ENCODE measurements at places on chromosomes 5 and 9.

- no peak for DNase-seq
These were observed 49.7 kb downstream of the BASP1 start for GRCh38 chr5:17267106-17267505.

DNA sequence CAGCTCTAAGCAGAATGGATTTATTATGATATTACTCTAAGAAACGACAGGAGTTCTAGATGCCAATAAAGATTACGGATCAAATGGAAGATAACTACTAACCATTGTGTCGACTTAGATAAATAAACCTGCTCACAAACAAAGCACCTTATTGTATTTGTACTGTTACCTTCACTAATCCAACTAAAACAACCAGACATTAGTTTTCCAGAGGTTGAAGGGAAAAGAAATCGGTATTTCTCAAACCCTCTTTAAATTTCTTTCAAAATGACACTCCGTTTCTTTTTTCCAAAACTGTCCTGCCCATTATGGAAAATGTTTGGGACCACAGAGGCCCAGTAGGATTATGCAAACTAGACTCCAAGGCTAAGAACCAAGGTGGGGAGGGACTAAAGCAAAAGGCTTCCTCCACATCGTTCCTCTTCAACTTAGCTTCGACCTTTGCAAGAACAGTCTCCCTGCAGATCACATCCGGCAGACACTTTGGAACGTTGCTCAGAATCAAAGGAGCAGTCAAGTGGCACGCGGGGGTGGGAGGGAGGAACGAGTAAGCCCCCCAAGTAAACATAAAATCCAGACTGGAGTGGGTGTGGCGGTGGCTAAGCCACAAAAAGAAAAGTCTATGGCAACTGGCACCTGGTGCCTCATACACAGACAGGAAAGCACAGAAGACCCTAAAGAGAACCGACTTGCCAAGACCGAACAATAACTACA is 2.7 kb downstream of the MLLT3 start:
- no peak for DNase-seq

GRCh38 chr5:56698463-56699381 is 116.6 kb upstream of the MAP3K1 start:
- DNase-seq: no peak

- no peak for DNase-seq
These were observed 167.8 kb downstream of the RASEF start for GRCh38 chr9:82894961-82895821.

- DNase-seq: no peak
These were observed 585.5 kb downstream of the ISL1 start for GRCh38 chr5:51968756-51969155.

DNA sequence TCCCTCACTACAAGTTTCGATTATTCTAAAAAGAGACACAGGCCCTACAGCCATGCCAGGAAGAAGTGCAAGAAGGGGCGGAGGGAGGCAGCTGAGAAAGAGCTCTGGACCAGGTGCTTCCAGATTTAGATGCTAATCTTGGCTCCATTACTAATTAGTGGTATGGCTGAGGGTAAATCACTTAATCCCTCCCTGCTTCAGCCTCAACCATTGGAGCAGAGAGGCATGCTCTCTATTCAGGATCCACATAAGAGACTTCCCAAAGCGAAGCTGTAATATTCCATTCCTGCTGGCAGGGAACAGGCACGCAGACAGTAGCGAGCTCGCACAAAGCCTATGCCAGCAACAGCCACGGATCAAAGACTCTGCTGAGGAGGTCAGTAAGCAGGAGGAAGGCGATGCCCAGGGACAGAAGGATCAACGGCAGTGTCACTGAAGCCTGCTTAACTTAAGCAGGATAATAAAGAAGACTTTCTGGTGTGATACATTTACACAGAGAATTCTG is 24.2 kb downstream of the LIFR start:
- DNase-seq: no peak

- DNase-seq: no peak
These were observed 41.1 kb downstream of the LIX1 start for GRCh38 chr5:97101189-97101910.

- DNase-seq: no peak
These were observed 146.3 kb downstream of the DMAC1 start for GRCh38 chr9:7653262-7653661.

DNA sequence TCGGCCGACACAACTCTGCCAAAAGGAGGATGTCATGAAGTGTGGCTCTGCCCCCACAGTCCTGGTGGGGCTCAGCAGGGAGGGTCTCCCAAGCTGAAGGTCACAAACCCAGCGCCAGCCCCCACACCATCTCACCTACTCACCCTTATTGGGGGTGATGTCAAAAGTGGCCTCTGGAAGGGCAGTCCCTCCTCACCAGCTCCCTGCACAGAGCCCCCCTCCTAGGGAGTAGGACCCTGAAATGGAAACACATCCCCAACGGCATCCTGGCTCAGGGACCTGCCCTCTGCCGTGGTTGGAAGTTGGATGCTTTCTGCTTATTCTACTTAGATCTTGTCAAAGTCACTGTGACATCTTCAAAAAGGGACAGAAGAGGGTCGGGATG is 89.5 kb downstream of the NSUN2 start:
- DNase-seq: no peak

DNA sequence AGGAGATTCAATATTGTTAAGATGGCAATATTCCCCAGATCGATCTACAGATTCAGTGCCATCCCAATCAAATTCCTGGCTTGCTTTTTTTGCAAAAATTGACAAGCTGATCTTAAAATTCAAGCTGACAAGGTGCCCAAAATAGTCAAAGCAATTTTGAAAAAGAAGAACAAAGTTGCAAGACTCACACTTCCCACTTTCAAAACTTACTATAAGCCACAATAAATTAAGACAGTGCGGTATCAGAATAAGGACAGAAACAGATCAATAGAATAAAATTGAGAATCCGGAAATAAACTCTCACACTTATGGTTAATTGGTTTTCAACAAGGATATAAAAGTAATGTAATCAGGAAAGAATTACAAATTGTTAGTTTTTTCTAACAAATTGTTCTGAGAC is 97.1 kb downstream of the NRG2 start:
- no peak for DNase-seq

GRCh38 chr5:97636766-97637165 is 453.7 kb upstream of the RIOK2 start:
- DNase-seq: no peak

DNA sequence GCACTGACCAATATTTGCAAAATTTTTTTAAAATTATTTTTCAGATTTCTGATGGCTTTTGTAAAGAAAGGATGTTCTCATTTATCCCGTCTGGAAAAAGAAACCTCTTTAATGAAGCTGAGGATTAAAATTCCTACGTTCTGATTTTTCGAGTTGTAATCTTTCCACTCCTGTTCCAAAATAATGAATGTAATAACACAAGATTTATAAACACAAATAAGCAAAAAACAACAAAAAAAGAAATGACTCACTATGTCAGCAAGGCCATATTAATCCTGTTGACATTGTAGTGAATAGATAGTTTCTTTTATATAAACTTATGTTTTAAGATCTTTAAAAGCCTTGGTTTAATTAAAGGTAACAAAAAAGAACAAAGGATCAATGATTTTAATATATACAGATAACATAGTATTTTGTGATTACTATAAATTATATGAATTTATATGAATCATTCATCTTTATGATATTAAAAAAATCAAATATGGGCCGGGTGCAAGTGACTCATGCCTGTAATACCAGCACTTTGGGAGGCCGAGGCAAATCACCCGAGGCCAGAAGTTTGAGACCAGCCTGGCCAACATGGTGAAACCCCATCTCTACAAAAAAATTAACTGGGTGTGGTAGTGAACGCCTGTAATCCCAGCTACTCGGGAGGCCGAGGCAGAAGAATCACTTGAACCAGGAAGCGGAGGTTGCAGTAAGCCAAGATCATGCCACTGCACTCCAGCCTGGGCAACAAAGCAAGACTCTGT is 336.6 kb upstream of the DAB2 start:
- DNase-seq: no peak

DNA sequence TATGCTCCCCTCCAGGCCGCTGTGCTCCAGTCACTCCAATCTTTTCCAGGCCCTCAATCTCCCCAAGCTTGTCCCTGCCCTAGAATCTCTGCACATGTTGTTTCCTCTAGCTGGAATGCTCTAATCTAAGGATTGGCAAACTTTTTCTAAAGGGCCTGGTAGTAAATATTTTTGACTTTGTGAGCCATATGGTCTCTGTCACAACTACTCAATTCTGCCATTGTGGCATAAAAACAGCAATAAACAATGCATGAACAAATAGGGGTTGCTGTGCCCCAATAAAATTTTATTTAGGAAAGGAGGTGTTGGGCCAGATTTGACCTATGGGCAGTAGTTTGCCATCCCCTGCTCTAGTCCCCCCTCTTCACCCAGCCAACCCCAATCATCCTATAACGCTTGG is 150.5 kb upstream of the LRRTM2 start:
- DNase-seq: no peak

GRCh38 chr9:76662476-76663281 is 101.6 kb upstream of the PCA3 start:
- no peak for DNase-seq

DNA sequence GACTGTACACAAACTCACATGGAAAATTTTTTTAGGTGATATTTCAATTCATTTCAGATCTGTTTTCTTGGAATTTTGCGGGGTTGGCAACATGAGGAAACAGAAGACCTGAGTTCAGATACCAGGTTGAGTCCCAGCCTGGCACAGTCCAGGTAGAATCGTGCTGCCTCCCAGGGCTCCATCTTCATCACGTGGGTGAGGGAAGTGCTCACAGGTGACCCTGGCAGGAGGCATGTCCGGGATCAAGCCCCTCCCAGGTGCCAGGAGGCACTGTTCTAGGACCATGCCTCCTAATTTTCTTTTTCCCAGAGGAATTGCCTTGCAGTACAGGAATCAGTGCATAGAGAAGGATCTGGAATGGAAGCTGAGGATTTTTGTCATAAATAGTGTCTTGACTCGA is 318.3 kb upstream of the IRX4 start:
- DNase-seq: no peak

GRCh38 chr5:140221697-140222223 is 46.8 kb downstream of the CYSTM1 start:
- no peak for DNase-seq

GRCh38 chr5:6710551-6711318 is 2.5 kb upstream of the TENT4A start:
- no peak for DNase-seq

GRCh38 chr5:104080646-104081175 is 518.1 kb upstream of the NUDT12 start:
- DNase-seq: no peak

DNA sequence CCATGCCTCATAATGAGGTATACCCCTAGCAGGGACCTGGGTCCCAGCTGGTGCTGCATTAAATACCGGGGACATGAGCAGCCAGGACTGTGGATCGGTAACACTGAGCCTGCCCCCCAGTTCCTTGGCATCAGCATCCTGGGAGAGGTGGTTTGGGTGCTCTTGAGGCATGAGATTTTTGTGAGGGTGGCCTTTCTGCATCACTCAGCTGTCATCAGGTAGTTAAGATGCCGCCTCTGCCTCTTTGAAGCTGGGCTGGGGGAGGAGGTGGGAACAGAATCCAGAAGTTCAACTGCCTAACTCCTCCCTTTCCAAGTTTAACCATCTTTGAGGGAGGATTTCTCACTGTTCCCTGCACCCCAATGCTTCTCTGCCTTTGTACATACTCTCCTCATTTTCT is 112.7 kb downstream of the PDZD2 start:
- no peak for DNase-seq

DNA sequence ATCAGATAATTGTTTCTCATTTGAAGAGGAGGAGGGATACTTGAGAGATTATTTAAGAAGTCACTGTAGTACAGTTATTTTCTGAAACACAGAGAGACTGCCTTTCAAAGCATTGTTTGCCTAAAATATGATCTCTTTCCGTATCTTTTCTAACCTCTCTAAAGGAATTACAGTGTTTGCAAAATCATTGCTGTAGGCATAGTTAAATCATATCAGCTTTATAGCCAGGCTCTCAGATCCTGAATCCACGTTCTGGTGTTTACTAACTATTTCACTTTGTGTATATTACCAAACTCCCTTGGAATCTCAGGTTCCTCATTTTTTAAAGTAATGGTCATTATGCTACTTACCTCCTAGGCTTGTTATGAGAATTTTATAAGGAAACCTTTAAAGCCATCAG is 1151.6 kb upstream of the CDH9 start:
- no peak for DNase-seq

DNA sequence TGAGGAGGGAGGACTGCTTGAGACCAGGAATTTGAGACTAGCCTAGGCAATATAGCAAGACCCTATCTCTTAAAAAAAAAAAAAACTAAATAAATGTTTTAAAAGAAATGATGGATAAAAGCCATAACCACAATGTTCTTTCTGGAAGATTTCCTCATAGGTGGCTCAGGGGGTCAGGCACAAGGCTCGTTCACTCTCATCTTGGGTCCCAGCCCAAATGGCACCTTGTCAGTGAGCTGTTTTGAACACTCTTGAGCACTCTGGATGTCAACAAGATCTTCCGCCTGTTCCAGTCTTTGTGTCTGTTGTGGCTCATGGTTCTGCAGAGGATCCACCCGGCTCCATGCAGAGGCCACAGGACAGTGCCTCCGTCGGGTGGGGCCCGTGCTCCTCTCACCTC is 35.7 kb upstream of the LMX1B start:
- no peak for DNase-seq

All from activated CD4-positive, alpha-beta T cell treated with anti-CD3 and anti-CD28 coated beads, Interleukin-2, amount 50 U/mL, for 4 hours (primary cell).